Activated T-cell treated with anti-CD3 and anti-CD28 coated beads for 1 hour (primary cell): ENCODE measurements at places on chromosomes 1 and 21.
A peak's percentile ranks its signal among the peaks of the same experiment; 100 is the strongest.

DNA sequence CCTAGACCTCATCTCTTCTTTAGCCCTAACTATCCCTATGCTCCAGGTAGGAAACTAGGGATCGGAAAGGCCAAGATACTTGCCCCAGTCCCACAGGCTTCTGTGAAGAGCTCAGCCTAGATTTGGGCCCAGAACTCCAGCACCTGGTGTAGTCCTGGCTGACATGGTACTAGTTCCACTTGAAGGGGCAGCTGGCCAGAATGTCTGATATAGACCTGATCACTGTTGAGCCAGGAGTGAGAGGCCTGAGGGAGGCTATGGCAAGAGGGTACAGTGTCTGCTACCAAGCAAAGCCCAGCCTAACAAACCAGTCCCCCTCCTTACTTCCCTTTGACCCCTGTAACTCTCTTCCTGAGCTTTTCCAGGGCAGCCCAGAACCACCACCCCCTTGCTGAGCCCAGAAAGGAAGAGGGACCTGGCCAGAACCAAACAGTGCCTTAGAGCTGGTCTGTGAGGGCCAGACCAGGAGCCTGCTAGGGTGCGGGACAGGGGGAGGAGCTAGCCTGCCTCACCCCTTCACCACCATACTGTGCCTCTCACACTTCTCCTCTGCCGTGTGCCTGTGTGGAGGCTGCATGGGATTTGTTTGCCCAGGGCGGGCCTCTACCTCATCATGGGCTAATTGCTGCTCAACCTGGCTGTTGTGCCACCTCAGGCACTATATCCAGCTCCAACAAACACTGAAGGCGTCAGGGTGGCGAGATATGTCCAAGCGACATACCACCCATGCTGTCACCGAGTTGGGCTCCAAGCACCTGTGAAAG is 10.9 kb downstream of the POMGNT1 start:
- DNase-seq = no peak

DNA sequence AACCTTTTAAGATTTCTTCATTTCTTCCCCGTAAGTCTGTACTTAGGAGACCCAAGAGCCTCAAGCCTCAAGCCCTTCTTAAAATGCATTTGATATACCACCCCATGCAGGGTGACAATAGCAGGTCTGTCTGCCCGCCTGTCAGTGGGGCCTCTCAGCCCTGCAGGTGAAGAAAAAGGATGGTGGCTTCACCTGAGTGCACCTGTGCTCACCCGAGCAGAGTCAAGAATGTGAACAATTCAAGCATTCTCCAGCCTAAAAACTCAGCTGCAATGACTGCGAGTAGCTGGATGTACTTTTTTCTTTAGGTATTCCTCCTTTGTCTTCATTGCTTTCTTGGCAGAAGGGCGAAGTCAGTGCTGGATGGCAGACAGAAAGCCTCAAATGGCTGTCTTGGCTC is 203.3 kb downstream of the LMX1A start:
- no peak for DNase-seq

DNA sequence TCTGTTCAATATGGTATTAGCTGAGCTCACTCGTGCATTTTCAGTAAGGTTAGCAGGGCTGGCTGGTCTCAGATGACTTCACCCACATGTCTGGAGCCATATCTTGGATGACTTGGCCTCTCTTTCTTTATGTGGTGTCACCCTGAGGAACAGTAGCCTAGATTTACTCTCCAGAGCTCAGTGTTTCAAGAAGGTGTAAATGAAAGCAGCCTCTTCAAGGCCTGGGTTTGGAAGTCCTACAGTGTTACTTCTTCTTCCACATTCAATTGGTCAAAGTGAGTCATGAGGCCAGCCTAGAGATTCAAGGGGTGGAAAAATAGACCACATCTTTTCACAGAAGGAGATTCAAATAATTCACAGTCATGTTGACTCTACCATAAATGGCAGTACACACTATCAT is 12.2 kb downstream of the VCAM1 start:
- DNase-seq = no peak

DNA sequence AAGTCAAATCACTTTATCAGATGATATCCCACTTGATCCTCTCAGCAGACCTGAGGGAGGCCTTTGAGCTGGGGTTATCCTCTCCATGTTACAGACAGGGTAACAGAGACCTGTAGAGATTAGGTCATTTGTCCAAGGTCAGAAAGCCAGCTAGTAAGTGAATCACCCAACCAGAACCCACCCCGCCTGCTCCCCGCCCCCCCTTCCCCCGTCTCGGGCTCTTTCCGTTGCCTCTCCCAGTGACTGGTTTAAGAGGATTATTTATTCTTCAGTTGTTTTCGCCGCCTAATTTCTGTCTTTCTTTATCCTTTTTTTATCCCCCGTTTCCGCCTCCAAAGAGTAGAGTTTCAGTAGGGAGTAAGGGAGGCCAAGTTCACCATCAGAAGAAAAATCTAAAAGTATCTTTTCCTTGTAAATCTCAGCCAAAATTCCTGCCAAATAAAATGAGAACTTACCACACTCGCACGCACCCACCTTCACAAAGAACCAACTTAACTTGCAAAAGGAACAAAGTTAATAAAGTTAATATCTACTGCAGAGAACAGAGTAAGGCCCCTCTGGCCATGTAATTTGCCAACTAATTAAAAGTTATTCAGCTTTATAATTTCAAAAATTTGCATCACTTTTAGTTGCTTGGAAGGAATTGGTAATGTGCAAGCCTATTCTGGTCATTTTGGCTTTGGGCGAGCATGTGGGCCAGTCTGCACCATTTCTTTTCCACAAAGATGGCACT is 76.8 kb upstream of the TRABD2B start:
- DNase-seq = no peak

GRCh38 chr1:53306168-53306567 is 21.7 kb downstream of the LRP8 start:
- DNase-seq = no peak

- DNase-seq = no peak
These were observed 7.6 kb downstream of the MAN1C1 start for GRCh38 chr1:25624156-25624555.

DNA sequence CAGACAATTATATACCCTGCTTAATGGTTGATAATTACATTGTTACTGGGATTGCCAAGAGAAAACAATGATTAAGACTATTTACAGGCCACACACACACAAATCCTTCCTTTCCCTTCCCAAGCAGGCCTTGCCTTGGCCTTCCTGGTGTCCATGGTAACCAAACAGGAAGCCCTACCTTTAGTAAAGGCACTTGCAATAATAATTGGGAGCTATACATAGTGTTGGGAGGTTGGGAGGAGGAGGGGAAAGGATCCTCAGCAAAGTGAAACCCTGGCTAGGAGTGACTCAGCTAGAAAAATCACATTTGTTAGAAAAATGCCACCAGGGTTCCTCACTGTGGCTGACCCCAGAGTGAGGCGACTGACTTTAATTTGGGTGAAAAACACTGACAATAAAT is 122.3 kb upstream of the ADAR start:
- no peak for DNase-seq

GRCh38 chr1:223223091-223223995 is 80.3 kb upstream of the TLR5 start:
- DNase-seq = no peak

DNA sequence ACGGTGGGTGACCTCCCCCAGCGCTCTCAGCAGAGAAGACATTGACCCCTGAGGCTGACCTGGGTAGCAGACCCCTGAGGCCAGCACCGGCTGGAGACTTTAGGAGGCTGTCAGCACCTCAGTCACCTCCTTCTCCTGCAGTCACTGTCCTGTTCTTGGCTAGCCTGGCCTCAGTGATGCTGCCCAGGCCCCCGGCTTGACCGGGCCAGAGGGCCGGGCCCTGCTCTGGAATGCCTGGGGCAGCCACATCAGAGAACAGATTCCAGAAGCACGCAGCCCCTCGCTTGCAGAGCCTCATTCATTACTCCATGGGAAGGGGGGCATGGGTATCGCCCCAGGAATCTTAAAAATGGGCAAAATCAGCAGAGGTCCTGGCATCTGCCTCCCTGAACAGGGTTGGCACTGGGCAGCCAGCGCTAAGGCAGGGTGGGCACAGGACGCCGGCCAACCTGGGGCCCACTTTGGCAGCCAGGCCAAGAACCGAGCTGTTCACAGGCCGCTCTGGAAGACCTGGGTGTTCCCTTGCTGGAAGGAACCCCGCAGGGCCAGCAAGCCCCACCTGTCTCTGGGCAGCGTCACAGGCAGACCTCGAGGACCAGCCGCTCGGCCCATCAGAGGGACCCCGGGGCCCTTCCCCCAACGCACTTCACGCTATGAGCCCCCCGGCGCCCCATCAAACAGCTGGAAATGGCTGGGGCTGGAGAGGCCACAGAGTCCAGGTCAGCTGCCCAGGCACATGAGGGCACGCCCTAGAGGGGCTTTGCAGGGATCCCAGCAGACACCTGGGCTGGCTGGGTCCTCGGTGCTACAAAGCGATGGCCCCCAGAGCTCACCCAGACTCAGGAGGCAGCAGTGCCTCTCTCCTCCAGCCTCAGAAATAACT is 45.1 kb downstream of the MEGF6 start:
- DNase-seq = no peak

- DNase-seq = peak; percentile 12
These were observed 52.3 kb downstream of the BCAR3 start for GRCh38 chr1:93629101-93630059.

DNA sequence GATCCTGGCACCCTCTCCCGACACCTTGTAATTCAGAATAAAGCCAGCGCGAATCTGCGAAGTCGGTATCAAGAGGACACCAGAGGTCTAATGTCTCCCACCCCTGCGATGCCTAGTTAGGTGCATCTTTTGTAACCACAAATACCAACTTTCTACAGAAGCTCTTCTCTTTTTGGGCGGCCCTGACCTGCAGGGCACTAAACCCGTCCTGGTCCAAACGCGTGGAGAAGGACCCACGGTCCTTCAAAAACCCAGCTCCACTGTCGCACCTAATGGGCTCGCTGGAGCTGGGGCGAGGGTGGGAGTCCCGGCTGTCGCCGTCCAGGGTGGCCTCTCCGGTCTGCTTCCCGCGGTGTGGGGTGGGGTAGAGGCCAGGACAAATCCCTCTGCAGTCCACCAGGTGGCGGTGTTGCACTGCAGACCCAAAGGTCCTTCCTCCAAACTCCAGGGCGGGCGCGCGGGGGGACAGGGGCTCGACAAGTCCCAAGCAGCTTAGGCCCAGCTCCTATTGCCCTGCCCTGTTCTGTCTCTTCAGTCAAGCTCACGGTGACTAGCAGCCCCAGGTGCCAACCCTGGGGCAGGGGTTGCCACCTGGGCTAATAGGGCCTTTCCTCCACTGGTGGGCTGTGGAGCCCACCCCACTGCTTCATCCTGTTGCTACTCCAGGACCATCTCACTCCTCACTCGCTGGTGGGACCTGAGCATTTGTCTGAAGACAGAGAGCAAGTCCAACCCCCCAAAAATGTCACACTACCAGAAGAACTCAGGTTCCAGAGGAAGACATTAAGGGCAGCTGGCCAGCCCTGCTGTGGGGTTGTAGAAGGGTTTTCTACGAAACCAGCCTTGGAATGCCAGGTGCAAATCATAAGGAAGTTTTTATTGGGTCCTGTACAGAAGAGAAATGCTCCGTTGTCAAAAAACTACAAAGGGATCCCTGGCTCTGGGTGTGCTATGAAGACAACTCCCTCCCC is 2.8 kb downstream of the HES3 start:
- DNase-seq = peak; percentile 79

DNA sequence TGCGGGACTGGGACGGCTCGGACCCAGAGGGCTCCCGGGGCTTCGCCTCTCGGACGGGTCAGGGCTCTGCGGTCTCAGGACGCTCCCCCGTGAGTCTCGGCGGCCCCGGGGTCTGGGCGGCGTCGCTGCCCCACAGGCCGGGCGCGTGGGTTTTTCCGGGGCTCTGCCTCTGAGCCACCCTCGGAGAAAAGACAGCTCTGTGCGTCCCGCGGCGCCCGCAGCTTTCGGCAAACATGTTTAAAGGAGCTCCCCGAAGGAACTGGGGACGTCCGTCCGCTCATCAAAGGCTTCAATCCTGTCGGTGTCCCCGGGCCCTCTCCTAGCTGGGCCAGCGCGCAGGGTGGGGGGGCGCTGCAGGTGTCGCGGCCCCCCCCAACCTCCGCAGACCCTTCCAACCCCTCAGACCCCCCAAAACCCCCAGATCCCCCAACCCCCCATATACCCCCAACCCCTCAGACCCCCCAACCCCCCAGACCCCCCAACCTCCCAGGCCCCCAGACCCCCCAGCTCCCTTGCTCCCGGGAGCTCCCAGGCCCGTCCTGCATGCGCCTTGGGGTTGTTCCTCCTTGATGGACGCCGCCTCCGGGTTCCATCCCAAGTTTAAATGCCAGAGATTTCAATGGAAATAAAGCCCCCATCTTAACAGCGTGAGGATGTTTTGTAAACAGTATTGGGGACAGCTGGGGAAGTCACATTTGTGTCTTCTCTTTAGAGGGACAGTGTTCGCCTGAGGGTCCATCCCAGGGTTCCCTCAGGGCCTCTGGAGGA is 996 bp upstream of the C1orf159 start:
- DNase-seq = peak; percentile 28

DNA sequence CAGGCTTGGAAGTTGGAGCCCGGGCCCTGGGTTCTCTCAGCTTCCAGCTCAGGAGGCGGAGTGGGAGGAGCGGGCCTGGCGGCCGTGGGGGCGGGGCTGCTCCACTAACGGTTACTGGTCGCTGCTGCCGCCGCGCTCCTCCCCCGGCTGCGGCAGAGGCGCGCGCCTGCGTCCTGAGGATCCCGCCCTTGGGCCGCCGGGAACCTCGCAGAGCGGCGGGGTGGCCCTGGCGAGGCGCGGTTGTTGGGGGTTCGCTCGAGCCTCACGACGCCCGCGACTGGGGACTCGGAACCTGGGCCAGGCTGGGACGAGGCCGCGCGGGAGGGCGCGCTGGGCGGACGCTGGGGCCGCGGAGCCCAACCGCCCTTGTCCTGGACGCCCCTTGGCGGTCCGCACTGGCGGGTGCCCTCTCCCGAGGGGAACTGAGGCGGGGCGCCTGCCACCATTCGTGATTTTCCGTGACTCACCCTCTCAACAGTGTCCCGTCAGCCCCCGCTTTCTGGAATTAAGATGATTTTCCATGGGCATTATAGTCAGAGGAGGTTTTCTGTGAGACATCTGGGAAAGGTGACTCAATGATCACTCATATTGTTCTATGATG is 34.1 kb downstream of the OR2G3 start:
- DNase-seq = no peak

- no peak for DNase-seq
These were observed 808 bp upstream of the SERINC2 start for GRCh38 chr1:31412205-31412604.

DNA sequence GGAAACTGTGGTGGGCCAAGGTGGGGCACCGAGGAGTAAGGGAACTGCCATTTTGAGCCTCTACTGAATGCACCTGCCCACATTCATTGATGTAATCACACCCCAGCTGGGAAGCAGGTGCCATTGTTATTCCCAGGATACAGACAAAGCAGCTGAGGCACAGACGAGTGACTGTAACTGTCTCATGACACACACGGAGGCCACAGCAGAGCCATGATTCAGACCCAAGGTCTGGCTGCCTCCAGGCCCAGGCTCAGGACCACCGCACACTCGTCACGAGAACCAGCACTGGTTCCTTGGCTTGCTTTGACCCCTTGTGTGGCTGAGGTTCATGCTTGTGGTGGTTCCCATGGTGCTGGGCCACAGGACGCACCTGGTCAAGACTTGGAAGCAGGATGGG is 45.6 kb upstream of the CLIC4 start:
- no peak for DNase-seq
